ENCODE measurements at places on chromosomes 13 and 19.

DNA sequence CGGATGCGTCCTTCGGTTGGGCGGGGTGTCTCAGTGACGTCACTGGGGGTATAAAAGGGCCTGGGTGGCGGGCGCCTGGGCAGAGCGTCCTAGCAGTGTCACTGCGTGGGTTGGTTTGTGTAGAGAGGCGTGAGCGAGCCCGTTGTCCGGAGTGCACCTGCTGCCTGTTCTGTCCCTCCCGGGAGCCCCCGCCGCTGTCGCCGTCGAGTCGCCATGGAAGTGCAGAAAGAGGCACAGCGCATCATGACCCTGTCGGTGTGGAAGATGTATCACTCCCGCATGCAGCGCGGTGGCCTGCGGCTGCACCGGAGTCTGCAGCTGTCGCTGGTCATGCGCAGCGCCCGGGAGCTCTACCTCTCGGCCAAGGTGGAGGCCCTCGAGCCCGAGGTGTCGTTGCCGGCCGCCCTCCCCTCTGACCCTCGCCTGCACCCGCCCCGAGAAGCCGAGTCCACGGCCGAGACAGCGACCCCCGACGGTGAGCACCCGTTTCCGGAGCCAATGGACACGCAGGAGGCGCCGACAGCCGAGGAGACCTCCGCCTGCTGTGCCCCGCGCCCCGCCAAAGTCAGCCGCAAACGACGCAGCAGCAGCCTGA, 2.9 kb downstream of the IER2 start:
- peak; percentile 91 for DNase-seq

GRCh38 chr19:17865364-17866311, 5.9 kb downstream of the RPL18A start:
- no peak for DNase-seq

- no peak for DNase-seq
Observed at GRCh38 chr13:27147530-27148170, 24.0 kb downstream of the USP12 start.

DNA sequence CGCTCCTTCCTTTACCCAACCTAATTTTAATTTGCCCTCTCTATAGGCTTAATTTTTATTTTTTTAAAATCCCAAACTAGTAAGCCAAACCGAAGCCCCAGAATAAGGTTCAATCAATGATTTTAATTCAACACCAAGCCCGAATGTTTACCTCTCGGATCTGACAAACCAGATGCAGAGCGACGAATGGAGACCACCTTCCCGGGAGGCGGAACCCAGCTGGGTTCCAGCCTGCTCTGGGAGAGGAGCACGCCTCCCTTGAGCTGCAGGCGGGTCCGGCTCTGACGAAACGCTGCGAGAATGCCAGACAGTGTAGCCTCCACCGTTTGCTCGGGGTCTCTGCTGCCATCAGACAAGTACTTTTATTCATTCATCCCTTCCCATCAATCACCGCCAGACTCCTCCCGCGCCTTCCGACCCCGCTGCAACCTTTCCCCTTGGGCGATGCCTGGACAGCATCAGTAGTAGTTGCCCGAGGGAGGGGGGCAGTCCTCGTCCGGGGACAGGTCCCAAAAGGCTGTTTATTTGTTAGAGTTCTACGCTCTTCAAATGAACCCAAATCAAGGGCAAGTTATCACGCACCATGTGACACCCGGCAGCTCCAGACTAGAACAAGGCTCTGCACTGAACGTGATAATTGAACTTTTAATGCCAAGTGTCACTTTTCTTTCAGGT, 752 bp upstream of the EDNRB start:
- peak; percentile 53 for DNase-seq

GRCh38 chr19:5968431-5969373, 9.2 kb downstream of the RANBP3 start:
- no peak for DNase-seq

- no peak for DNase-seq
Observed at GRCh38 chr13:47455626-47456025, 545.4 kb downstream of the SUCLA2 start.
